ENCODE measurements at places on chromosomes 5 and 9.

- no peak overlapping the region for H3K4me3 ChIP-seq
- H3K27ac ChIP-seq: no peak overlapping the region
- DNase-seq: no peak
Observed at GRCh38 chr9:93235300-93235960, 51.5 kb downstream of the WNK2 start.

DNA sequence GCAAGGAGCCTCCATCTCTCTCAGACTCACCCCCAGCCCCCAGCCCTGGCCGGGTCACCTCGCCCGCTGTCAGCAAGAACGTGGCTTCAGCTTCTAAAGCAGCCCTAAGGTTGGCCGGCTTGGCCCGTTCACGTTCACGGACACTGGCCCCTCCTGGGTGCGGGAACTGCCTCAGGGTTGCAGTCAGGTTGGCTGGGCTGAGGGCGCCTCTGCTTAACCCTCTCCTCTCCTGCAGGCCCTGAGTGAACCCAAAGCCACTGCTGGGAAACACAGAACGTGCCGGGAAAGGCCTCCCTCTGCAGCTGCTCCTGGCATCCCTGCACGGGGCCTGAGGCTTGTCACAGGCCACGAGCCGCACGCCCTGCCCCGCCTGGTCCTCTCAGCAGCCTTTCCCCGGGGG, 40.1 kb upstream of the UBAC1 start:
- DNase-seq: no peak
- H3K36me3 ChIP-seq: no peaks in the 10 kb centered on the region
- no peaks in the 10 kb centered on the region for H3K27me3 ChIP-seq
- no peaks in the 10 kb centered on the region for H3K4me1 ChIP-seq

DNA sequence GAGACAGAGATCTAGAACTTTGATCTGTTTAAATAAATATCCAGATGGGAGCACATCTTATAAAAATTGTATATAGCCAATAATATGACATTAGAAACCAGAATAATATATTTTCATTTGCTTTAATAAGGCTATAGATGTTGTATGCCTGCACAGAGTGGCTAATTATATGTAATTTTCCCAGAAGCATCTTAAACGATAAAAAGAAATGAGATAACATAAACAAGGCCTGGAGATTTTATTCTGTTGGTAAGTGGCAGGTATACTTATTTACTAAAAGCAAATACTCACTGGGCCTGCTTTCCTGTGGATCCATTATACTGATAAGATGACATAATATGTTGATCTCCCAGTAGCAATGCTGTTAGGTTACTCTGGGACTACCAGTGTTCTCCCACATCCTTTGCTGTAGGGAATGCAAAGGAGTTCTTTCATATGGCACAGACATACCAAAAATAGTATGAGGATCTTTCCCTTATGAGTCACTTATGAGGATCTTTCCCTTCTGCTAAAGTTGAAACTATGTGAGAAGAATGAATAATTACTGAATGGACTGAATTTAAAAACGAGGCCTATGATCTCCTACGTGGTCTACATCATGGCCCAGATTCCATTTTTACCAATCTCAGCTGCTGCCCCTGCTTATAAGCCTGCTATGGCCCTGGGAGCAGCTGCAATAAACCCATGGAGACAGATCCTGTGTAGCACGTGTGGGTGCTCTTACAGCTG, 112.1 kb downstream of the NUDT12 start:
- no peaks in the 10 kb centered on the region for H3K36me3 ChIP-seq
- no peaks in the 10 kb centered on the region for H3K27me3 ChIP-seq
- no peak for DNase-seq

- H3K4me1 ChIP-seq: peaks cover 9% of the 10 kb centered on the region
- no peak overlapping the region for H3K4me3 ChIP-seq
- H3K36me3 ChIP-seq: no peaks in the 10 kb centered on the region
- DNase-seq: no peak
- peaks cover 27% of the 10 kb centered on the region for H3K27me3 ChIP-seq
Observed at GRCh38 chr9:29211580-29212396, 1638.5 kb upstream of the C9orf72 start.

GRCh38 chr9:122168356-122168755, 8.6 kb downstream of the MORN5 start:
- H3K27me3 ChIP-seq: peaks cover 12% of the 10 kb centered on the region
- no peaks in the 10 kb centered on the region for H3K36me3 ChIP-seq
- no peak overlapping the region for H3K27ac ChIP-seq
- H3K4me3 ChIP-seq: no peak overlapping the region
